Hindlimb muscle (tissue), 1 donor: ENCODE measurements at places on chromosomes 3 and 15.
A peak's percentile ranks its signal among the peaks of the same experiment; 100 is the strongest.

- DNase-seq = no peak
Measured at GRCh38 chr3:77321646-77322045, 281.7 kb downstream of the ROBO2 start.

DNA sequence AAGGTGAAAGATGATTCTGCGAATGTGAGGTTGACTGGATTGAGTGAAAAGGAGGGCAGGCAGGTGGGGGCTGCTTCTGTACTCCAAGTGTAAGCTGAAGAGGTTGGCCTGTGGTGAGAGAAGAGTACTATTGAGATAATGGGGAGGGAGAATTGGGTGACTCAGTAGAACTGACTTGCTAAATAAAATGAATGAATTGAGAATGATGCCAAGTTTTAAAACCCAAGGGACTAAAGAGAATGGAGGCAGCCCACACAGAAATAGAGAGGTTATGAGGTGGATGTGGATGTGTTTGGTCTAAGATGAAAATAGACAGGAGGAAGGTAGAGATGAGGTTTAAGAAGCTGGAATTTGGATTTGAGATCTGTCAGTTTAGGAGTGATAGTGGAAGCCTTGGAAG lies 5.9 kb downstream of the MME start:
- DNase-seq = no peak

DNA sequence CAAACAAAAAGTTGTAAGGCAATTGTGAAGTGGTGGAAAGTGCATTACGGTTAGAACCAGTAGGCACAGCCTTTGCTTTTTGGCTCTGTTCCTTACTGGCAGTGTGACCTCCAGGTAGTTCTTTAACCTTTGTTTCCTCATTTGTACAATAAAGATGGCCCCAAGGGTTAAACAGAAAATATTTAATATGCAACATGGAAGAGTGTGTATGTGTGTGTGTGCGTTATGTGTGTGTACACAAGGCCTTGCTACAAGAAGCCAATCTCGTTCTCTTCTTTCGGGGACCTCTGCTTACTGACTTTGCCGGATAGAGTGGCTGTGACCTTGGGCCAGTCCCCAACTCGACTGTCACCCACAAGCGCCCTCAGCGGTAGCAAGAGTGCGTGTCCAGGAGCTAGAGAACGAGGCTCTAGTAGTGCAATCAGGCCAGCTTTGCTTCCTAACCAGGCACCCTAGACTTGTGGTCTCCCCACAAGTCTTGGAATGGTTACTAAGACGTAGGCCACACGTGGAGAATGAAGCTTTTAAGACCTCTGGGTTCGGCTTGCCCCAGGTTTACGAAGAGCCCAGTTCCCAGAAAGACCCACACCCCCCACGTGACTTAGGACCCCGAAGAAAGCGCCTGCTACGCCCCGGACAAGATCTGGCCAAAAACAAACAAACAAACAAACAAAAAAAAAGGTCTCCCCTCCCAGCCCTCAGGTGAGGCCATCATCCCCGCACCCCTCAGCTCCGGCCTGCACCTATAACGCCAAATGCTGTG lies 593 bp downstream of the CIAO2A start:
- DNase-seq = peak; percentile 36

- no peak for DNase-seq
Measured at GRCh38 chr3:80261082-80261481, 493.3 kb upstream of the ROBO1 start.

GRCh38 chr3:151813799-151814198 lies at the start of gene AADAC:
AADAC (plus strand) TSS chr3:151814116; CDS start chr3:151814163, 47 bp downstream.
- DNase-seq = no peak

GRCh38 chr15:63488398-63488960 lies 15.9 kb upstream of the USP3 start:
- DNase-seq = no peak

- DNase-seq = peak; percentile 60
Measured at GRCh38 chr3:9280451-9281219, 31.2 kb upstream of the SRGAP3 start.

GRCh38 chr3:134009345-134010000 lies 20.3 kb downstream of the SLCO2A1 start:
- no peak for DNase-seq

- DNase-seq = no peak
Measured at GRCh38 chr15:99121691-99122410, 17.0 kb downstream of the SYNM start.

GRCh38 chr3:24522146-24522579 lies 27.5 kb upstream of the THRB start:
- DNase-seq = no peak

DNA sequence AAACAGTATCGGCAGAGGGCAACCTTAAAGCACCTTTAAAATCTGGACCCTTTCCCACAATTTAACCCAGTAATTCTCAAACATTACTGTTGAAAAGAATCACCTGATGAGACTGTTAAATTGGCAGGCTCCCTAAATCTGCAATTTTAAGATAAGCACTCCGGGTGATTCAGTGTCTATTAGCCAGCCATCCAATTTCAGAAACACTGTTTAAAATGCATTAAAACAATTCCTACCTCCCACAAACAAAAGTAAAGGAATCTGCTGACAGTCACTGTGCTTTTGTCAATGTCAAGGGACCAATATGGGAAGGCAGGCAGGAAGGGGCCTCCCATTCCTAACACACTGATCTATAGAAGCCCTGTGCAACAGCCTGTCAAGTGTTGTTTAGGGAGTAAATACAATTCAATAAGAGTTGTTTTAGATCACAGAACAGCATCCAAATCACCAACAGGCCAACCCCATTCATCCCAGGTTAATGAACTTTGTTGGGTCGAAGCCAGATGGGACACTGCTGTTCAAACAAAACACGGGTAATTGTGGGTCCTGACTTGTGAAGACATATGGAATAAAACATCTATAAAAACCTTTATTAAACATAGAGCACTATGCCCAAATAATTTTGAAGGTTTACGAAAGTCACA lies 21.4 kb downstream of the SIAH2 start:
- DNase-seq = no peak
